Stimulated activated naive CD4-positive, alpha-beta T cell (primary cell): ENCODE measurements at places on chromosomes 2 and 18.

GRCh38 chr2:119455066-119455718 is 23.5 kb downstream of the TMEM37 start:
- no peak for DNase-seq

- DNase-seq: no peak
These were observed 72.7 kb downstream of the LRP1B start for GRCh38 chr2:142058149-142058548.

GRCh38 chr2:2701813-2702212 is 370.7 kb upstream of the MYT1L start:
- DNase-seq: no peak

DNA sequence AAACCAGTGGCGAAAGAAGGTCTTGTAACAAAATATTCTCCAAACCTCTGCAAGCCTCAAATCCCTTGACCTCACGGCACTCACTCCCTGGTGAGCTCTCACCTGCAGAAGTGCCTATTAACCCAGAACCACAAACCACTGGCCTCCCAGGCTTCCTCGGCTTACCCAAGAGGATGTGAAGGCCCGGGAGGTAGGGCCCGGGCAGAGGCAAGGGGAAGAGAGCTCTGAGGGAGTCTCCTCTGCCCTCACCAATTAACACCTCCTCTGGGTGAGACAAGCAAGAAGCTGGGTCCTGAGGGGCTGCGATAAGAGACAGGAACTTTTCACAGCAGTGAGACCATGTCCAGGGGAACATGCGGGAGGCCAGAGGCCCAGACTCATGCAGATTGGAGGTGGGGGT is 53.7 kb downstream of the EMX1 start:
- no peak for DNase-seq

DNA sequence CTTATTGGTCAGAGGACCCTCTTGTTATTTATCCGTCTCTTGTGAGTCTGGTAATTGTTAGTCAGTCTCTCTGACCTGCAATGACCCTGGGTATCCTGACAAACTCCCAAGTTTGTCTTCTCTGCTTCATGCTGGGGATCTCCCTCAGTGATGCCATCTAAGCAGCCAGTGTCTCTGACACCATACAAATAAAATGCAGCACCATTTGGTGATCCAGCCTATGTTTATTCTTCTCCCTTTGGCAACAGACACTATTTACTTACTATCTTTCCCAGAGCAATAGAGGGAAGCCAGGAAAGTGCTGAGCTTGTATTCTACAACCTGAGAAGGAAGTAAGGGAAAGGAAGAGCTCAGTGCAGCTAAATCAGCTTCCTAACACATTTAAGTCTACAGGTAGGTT is 15.9 kb downstream of the SERPINE2 start:
- no peak for DNase-seq

- DNase-seq: no peak
These were observed 75.5 kb upstream of the ZNF532 start for GRCh38 chr18:58788971-58789875.

DNA sequence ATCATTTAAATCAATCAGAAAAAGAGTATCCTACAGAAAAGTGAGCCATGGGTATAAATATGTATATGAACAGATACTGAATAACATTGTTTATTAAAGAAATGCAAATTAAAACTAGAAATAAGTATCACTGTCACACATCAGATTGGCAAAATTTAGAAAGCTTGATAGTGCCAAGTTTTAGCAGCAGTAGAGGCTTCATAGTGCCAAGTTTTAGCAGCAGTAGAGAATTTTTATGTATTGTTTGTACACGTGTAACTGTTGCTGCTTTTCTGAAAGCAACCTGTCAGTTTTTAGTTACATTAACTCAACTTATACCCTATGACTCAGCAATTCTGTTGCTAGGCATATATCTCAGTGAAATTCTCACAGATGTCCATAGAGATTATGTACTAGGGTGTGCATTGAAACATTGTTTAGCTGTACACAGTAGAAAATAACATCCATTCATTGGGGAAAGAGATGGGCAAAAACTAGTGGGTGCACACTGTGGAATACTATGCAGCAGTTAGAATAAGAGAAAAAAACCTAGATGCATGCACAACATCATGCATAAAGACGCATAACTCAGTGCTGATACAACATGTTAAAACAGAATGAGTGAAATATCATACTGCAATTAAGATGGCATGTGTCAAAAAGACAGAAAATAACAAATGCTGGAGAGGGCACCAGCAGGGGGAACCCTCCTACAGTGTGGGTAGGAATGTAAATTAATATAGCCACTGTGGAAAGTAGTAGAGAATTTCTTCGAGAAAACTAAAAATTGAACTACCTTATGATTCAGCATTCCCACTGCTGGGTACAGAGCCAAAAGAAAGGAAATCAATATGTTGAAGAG is 294.5 kb upstream of the NT5C1B start:
- DNase-seq: no peak

DNA sequence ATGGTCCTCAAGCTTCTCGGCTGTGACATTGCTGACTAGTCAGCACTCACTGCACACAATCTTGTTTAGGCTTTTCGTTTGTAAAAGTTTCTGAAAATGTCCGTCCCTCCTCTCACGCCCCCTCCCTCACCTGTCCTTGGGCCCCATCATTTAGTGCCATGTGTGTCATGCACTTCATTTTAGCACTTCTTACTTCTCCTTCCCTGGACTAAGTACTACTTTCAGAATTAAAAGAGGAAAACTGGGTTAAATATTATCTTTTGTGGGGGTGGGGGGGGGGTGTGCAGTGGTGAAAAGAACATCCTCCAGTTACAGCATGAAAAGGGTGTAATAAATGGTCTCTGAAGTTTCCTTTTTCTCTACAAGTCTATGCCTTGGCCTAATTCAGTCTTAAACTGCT is 182.0 kb upstream of the SP5 start:
- DNase-seq: no peak

- DNase-seq: peak; percentile 100
These were observed at the start of gene PPM1B for GRCh38 chr2:44168681-44169154. Gene PPM1B, plus strand, starts transcription at chr2:44168875. Its CDS starts 32,325 bp downstream, at chr2:44201200.

GRCh38 chr2:106974891-106975290 is 88.9 kb upstream of the ST6GAL2 start:
- DNase-seq: no peak

- DNase-seq: no peak
These were observed 142.1 kb downstream of the USP34 start for GRCh38 chr2:61328707-61329251.

GRCh38 chr18:75125382-75126331 is 83.3 kb downstream of the PTGR3 start:
- no peak for DNase-seq

DNA sequence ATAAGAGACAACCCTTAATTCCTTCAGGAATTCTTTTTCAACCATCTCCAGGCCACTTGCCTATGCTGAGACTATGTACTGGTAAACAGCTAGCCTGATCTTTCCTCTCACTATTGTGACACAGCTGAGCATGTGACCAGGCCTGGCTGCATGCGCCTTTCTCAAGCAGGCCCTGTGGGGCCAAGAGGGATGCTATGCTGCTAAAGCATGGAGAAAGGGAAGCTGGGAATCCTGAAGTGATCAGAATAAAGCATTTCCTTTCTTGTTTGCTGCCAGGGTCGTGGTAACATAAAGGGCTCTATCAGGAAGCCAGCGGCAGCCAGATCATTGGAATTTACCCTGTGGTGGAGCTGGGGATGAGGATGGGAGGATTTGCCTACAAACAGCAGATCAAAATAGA is 29.8 kb upstream of the LCLAT1 start:
- DNase-seq: no peak

GRCh38 chr2:135635212-135635835 is 104.0 kb downstream of the R3HDM1 start:
- no peak for DNase-seq

- DNase-seq: no peak
These were observed 32.3 kb upstream of the LIPG start for GRCh38 chr18:49529596-49529995.

GRCh38 chr2:53826587-53827397 is 33.0 kb downstream of the GPR75 start:
- no peak for DNase-seq

DNA sequence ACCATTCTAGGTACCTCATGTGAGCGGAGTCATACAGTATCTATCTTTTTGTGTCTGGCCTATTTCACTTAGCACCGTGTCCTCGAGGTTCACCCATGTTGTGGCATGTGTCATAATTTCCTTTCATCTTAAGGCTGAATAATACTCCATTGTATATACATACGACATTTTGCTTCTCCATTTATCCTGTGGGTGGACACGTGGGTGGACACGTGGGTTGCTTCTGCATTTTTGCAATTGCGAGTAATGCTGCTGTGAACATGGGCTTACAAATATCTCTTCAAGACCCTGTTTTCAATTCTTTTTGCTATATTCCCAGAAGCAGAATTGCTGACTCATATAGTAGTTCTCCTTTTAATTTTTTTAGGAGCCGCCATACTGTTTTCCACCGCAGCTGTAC is 243.6 kb upstream of the EPAS1 start:
- DNase-seq: no peak

- no peak for DNase-seq
These were observed 143.5 kb downstream of the OTX1 start for GRCh38 chr2:63194175-63194574.

DNA sequence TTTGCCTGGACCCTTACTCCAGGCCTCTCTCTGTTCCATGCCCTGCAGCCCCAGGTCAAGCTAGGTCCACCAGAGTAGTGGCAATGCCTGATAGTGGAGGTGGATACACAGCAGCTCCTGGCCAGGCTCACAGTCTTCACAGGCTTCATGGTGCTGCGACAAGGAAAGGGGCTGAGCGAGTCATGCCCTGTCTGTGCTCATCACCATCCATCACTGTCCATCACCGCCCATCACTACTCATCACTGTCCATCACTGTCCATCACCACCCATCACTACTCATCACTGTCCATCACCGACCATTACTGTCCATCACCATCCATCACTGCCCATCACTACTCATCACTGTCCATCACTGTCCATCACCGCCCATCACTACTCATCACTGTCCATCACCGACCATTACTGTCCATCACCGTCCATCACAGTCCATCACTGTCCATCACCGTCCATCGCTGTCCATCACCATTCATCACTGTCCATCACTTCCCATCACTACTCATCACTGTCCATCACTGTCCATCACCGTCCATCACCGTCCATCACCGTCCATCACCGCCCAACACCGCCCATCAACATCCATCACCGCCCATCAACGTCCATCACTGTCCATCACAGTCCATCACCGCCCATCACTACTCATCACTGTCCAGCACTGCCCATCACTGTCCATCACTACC is 57.1 kb upstream of the OTOS start:
- no peak for DNase-seq

DNA sequence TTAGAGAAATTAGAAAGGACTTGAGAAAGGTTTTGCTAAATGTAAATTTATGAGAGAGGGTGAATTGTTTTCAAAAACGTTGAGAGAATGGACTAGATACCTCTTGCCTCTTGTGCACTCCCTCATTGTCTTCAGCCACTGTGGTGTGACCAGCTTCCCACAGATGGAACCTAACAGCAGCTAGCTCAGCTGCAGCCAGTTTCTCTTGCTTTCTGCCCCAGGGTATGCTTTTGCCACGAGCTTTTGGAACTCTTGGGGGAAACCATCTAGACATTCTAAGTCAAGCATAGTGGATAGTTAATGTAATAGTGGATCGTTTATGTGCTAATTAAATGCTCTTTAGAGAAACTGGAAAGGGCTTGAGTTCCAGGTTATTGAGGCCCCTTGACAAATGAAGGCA is 288.2 kb downstream of the CTNNA2 start:
- no peak for DNase-seq

GRCh38 chr18:12963069-12963468 is 15.3 kb downstream of the SEH1L start:
- no peak for DNase-seq

- DNase-seq: no peak
These were observed 49.4 kb downstream of the TSPYL6 start for GRCh38 chr2:54206596-54206995.

DNA sequence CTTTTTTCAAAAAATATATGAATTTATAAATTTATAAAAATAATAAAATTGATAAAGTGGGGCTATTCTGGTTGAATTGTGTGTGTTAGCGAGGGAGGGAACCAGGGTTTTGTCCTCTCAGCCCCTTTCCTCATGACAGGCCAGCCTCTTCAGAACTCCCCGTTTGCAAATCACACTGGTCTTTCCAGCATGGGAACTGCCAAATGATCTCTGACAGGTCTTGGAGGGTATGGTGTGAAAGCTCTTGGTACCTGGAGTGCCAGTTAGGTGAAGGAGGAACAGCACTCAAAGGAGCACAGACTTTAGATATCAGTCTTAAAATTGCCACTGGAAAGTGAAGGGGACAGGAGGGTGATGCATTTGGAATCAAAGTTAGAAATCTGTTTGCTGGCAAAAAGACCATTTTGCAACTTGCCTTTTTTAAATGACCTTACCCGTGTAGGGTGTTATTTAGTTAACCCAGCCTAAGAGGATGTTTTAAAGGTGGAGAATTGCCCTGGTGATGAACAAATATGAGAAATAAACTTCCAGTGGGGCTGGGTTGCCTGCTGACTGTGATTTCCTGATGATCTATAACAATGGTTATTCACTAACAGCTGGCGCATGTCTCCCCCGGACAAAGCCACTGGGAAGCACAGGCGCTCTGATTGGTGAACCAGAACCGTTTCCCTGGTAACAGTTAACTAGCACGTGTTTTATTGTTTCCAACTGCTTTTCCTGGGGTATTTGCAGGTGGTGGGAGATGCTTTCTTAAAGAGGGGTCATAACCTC is 85.3 kb upstream of the EFEMP1 start:
- DNase-seq: no peak

DNA sequence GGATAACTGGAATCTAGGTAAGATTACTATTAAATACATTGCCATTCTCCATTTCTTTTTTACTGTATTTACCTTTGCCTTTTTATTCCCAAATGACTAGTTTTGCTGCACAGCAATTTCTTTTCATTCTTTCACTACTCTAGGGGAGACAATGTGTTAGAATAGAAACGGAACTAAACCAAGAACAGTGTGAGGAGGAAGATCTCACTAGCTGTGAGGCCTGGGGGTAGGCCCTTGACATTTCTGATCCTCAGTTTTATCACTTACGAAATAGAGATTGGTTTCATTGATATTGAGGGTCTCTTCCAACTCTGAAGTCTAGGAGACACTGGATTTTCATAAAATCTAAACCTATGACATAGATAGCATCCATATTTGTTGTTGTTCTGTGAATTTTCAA is 191.1 kb downstream of the IKZF2 start:
- no peak for DNase-seq

GRCh38 chr2:133937669-133938068 is 316.2 kb upstream of the MGAT5 start:
- no peak for DNase-seq

DNA sequence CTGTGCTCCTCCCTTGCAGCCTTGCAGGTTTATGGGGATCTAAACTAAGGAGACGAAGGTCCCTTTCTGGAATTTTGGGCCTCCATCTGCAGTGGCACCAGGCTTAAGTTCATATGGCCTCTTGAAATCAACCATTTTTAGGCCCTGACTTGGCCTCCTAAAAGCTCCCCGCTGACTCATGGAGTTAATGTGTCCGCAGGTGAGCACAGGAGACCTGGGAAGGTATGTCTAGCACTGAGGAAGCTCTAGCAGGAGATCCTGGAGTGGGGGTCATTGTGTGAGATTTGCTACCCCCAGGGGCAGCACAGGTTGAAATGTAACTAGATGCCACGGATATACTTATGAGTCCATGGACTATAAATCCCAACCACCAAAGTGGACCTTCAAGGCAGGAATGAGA is 95.9 kb upstream of the CELF4 start:
- DNase-seq: no peak

GRCh38 chr2:32752205-32752604 is 124.4 kb downstream of the TTC27 start:
- no peak for DNase-seq
